ENCODE measurements at places on chromosomes 2 and 18.

DNA sequence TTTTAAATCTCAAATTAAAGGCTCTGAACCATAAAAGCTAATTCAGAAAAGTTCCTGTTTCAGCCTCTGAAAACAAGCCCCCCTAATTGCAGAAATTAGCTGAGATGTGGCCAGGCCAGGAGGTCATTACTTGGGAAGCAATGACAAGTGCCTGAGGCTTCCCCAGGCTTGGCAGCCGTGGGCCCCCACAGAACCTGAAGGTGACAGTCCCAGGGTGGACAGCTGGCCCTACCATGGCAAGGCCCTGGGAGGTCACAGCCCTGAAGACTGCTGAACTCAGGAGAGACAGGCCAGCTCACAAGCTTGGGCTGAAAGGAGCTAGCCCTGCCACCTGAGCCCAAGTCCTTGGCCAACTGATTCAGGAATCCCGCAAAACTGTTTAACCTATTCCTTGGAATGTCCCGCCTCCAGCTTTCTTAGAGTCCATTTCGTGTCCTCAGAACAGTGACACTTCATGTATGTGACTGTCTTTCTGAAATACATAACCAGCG is 54.3 kb upstream of the PKDCC start:
- DNase-seq: no peak

DNA sequence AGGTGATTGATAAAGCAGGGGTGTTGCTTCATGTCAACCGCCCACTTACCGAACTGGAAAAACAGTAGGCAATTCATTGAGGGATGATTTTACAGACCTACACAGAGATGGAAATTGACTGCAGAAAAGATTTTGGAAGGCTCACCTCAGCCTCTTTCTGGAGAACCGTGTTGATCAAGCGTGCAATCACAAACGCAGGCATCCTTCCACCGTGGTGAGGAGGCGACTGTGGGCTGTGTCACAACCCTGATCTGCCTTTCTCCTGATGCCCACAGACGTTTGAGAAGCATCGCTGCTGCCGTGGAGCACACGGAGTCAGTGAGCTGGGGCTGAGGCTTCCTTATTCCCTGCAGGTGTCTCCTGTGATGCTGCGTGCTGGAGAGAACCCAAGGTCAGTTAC is 132.0 kb downstream of the TMEM18 start:
- DNase-seq: no peak

DNA sequence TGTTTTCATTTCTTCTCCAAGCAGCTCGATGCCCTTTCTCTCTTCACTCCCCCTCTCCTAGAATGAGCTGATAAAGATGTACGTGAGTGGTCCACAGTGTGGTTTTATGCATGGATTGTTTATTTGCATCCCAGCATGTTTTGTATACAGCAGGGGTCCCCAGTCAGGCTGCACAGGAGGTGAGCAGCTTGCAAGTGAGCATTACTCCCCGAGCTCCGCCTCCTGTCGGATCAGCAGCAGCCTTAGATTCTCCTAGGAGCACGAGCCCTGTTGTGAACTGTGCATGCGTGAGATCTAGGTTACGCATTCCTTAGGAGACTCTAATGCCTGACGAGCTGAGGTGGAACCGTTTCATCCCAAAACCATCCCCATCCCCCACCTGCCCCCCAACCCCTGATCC is 262.6 kb downstream of the AGAP1 start:
- no peak for DNase-seq

DNA sequence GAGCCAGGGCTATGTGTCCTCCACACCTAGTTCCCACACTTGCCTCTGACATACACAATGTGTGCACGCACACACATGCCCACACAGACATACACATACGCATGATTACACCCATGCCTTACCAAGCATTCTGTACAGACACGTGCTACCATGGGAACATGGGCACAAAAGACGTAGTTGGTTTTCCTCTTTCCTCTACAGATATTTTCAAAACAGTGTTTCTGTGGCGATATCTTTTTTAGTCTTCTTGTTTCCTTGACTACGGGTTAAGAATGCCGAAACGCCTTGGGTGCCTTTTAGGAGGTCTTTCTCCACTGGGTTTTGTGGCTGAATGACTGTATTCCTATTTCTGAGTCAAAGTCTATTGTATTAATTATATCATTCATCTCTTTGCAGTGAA is 75.5 kb upstream of the SPTBN1 start:
- no peak for DNase-seq

- DNase-seq: no peak
Observed at GRCh38 chr18:55142410-55142809, 183.1 kb upstream of the CCDC68 start.

DNA sequence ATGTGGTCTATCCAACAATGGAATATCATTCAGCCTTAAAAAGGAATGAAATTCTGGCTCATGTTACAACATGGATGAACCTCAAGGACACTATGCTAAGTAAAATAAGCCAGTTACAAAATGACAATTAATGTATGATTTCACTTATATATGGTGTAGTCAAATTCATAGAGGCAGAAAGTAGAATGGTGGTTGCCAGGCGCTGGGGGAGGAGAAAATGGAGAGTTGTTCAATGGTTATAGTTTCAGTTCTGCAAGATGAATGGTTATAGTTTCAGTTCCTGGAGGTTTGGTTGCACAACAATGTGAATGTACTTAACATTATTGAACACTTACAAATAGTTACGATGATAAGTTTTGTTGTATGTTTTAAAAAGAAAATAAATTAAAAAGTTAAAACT is 79.2 kb upstream of the IL1R2 start:
- DNase-seq: no peak

- no peak for DNase-seq
Observed at GRCh38 chr2:142725386-142725785, 152.1 kb upstream of the KYNU start.

- no peak for DNase-seq
Observed at GRCh38 chr18:666177-666576, 8.7 kb downstream of the TYMS start.

- DNase-seq: no peak
Observed at GRCh38 chr2:112110966-112111365, 27.2 kb upstream of the FBLN7 start.

DNA sequence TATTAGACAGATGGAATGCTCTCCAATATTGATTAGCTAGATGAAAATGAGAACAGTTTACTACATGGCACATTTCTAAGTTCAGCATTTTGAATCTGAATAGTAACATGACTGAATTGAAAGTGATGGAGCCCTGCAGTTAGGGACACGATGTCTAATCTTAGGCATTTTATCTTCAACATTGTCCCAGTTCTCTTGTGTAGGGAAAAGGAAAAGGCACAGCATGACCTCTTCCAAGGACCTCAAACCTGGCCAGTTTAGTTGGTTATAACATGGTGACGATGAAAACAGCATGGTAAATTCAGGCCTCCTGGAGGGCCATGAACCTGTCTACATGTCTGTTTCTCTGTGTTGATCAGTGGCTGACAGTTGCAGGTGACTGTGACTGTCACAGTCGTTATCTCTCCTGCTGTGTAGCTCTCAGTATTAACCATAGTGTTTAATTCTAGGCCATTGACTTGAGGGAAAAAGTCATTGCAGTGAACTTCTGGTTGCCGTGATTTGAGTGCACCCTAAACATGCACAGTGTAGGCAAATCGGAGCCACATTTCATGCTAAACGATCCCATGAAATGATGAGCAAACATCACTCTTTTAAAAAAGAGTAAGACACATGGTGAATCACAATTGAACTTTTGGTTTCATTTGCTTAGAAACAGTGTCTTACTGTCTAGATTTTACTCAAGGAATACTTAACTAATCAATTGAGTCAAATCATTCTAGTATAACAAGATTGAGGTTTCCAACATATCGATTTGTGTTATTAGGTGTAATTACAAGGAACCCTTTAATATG is 129.7 kb downstream of the PHLPP1 start:
- no peak for DNase-seq

DNA sequence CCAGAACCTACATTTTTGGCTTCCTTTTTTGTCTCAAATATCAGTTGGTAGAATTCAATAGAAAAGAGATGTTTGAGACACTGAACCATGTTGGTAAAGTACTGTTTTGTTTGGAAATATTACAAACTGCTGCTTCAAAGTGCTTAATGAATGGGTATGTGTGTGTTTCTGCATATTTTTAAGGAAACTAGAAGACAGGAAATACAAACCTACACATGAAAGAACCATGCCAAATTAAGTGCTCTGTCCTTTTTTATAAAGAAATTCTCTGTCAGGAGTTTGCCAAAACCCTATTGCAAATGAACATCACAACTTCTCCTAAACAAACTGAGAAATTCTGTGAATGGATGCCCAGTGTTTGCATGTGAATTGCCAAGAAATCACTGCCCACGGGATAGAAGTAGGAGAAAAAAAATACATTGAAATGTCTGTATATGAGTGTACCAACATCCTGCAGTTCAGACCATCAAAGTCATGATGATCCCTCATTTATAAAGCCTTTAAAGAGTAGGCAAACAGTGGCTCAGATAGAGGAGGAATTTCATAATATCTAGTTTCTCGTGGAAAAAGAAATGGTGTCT is 69.6 kb upstream of the RND3 start:
- no peak for DNase-seq

- no peak for DNase-seq
Observed at GRCh38 chr18:6542296-6542695, 127.6 kb upstream of the L3MBTL4 start.

GRCh38 chr2:233152541-233152940 is 92.4 kb downstream of the INPP5D start:
- no peak for DNase-seq

- no peak for DNase-seq
Observed at GRCh38 chr2:71889759-71890684, 257.6 kb downstream of the CYP26B1 start.

- DNase-seq: no peak
Observed at GRCh38 chr2:206095536-206096332, 9.8 kb upstream of the INO80D start.

DNA sequence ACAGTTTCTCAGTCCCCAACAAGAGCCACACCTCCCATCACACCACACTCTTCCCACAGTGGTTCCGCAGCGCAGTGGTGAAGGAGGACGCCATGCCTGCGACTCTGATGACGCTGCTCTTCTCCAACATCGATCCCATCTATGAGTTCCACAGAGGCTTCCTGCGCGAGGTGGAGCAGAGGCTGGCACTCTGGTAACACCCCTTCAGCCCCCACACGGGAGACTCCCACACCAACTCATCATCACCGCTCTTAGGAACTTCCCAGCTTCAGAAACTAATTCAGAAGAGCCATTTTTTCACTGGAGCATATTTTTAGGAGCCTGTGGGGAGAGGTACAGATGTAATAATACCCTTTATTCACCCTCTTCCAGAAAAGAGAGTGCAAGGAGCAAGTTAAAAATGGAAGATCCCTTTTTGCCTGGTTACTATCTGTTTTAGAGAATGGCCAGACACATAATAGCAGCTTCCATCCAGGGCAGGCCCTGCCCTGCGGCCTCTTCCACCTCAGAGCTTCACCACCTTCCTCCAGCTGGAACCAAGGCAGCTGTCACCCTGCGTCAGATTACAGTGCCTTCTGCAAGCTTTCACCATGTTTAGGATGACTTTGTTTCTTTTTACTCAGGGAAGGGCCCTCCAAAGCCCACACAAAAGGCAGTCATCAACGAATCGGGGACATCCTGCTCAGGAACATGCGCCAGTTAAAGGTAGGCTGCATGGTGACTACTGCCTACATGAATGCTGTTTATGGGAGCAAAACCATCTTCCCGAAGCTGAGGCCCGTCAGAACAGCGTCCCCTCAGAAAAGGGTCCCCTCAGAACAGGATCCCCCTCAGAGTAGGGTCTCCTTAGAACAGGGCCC is 44.9 kb downstream of the STK25 start:
- no peak for DNase-seq

DNA sequence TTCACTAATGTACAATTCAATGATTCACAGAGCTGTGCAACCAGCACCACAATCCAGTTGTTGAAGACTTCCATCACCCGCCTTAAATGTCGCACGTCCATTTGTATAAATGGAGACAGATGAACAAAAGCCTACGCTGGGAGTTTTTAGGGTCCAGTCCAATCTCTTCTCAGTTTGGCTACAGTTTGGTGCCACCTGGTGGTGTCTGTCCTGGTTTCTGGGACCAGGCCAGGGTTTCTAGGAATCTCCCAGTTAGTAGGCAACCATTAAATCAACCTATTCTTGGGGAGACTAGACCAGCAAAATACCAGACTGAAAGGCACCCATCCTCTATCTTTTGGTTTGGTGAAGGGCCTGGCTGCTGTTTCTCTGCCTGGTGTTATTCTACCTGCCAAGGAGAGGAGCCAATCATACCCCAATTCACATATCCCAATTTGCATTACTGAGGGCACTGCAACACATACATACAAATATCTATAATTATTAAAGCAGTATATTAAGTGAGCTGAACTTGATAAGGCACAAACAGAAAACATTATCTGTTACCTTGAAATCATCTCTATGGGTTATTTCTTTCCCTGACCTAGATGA is 3.2 kb upstream of the DDX1 start:
- peak; percentile 24 for DNase-seq

GRCh38 chr2:24971286-24971535 is 544 bp downstream of the DNAJC27 start:
- DNase-seq: no peak

GRCh38 chr18:55768255-55768654 is 180.3 kb upstream of the TCF4 start:
- no peak for DNase-seq

GRCh38 chr18:11944252-11944651 is 36.1 kb upstream of the MPPE1 start:
- no peak for DNase-seq

DNA sequence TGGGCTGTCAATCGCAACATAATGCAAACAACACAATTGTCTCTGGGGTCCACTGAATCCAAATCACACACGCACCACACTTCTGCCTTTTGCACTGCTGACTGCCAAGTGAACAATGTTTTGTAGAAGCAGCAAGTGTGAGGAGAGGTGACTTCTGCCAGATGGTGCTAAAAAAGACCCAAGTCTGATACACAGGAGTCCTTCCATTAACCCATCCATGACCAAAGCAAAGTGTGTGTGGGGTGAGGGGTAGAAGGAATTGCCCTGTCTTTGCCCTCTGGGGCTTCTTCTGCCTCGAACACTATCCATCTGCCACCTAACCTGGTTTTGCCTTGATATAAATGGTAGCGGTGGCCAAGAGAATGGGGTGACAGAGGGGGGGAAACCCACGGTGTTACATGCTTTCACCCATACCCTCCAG is 50.0 kb downstream of the C2orf42 start:
- DNase-seq: no peak

DNA sequence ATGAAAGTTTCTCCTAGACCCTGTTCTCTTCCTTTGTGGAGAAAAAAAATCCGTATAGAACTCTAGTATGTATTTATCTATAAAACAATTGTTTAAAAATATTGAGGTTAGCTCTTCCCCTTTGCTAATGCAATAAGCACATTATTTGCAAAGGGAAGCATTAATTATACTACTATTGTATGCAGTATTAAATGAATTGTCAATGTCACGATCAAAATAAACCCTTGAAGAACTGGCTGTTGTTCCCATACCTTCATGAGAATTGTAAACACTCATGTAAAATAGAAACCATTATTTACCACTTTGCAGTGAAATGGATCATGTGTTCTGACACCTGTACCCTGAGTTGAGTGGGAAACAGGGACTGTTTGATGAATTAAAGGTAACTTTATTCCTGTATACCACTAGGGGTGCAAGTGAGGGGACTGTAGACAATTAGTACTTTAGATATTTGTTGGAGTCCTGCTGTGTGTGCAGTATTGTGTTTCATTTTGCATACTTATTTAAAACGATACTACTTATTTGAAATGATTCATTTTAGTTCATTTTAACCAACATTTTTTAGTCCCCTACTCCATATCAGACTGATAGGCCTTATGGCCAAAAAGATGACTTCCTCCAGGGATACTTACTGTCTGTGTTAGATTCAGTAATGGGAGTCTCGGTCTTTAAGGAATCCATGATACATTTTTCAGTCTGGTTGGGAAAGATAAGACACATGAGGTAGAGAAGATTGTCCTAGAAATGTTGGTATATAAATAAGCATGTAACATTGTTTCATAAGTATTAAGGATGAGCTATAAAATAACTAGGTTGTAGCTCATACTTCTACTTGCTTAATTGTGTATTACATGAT is 7.9 kb downstream of the PKP4 start:
- DNase-seq: no peak

Data from anterior cingulate cortex (tissue), 58 donors.